ENCODE measurements at places on chromosomes 2 and 18.

DNA sequence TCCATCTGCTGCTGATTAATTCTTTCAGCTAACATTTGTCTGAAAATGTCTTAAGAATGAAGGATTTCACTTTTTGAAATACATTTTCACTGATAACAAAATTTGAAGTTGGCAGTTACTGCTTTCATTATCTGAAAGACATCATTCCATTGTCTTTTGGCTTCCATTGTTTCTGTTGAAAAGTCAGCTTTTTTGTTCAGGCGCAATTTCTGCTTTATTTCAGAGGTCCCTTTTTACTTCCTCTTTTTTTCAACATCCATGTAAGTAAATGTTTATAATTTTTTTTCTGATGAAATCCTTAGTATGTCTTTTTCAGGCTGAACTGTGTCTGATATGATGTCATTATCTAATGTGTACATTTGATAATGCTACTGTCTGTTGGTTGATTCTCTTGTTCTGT lies 184.2 kb downstream of the RND3 start:
- DNase-seq = peak; percentile 35

DNA sequence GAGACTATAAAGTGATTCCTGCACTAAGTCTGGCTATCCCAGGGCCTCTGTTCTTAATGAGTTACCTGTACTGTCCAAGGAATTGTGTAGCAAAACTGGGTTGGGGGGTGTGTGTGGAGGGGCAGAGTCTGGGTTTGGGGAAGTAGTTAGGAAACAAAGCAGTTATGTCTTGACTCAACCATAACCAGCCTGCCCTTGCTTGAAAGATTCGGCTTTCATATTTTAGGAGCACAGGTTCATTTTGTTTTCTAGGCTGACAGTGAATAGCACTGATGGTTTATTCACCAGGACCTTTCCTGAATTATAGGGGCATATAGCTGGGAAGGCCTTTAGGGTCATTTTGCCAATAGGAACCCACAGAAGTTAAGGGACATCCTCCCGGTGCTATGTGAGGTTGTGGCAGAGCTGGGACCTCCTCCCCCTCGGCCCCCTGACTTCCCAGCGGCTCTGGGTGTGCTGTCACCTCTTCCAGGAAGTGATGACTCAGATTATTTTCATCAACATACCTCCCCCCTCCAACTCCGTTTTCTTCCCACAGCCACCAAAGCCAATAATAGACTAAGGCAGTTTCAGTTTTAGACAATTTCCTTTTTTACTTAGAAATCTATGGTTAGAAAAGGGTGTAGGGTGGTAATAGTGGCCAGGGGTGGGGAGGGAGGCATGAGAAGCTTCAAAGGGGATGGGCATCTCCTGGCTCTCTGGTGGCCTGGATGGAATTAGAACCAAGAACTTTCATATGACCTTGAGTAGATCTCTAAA lies 44.8 kb downstream of the SETBP1 start:
- DNase-seq = peak; percentile 90

DNA sequence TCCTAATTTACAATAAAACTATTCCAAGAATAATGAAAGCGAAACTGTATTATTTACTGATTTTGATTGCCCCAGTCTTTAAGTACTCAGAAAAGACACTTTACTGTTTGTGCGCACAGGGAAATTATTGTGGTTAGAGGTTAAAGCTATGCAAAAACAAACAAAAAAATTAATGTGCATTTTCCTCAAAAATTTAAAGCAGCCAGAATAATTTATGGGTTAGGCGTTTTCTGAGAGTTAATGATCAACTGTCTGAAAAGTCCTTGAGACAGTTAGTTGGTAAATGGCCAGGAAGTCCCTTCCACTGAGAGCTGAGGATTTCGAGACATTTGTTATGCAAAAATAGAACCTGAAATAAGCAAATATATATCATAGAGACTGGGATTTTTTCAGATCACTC lies 143.3 kb downstream of the IRS1 start:
- DNase-seq = no peak

- DNase-seq = peak; percentile 49
These were observed 3.3 kb upstream of the GPBAR1 start for GRCh38 chr2:218257390-218257981.

- DNase-seq = no peak
These were observed 186.8 kb downstream of the DSC3 start for GRCh38 chr18:30855762-30856161.
